ENCODE measurements at places on chromosomes 2 and 18.

DNA sequence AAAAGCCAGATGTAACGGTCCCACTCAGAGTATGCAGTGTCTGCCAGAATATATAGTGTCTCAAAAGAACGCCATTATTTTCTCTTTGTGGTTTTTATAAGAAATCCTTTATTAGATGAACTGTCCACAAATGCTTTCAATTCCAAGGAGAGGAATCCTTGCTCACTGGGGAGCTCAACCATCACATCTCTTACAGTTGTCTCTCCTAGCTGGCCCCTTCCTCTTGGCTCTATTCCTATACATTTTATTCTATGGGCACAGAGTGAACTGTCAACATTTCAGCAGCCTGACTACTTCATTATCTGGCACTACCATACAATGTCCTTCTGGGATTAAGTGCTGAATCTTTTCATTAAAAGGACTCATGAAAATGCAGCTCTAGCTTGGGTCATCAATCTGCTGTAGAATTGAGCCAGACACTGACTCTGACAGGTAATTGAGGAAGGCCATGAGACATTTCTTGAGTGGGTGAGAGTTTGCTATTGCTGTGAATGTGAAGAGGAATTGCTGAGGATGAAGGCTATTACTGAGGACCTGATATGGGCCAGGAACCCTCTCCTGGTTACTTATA is 96.5 kb upstream of the THOC1 start:
- H3K4me3 ChIP-seq: no peak overlapping the region
- H3K4me1 ChIP-seq: no peaks in the 10 kb centered on the region
- peaks cover 67% of the 10 kb centered on the region for H3K27me3 ChIP-seq
- H3K36me3 ChIP-seq: peaks cover 3% of the 10 kb centered on the region

- DNase-seq: no peak
- no peaks in the 10 kb centered on the region for H3K27me3 ChIP-seq
- no peak overlapping the region for H3K4me3 ChIP-seq
- no peaks in the 10 kb centered on the region for H3K4me1 ChIP-seq
- H3K27ac ChIP-seq: no peak overlapping the region
Observed at GRCh38 chr2:150125708-150126107, 361.8 kb downstream of the RND3 start.

DNA sequence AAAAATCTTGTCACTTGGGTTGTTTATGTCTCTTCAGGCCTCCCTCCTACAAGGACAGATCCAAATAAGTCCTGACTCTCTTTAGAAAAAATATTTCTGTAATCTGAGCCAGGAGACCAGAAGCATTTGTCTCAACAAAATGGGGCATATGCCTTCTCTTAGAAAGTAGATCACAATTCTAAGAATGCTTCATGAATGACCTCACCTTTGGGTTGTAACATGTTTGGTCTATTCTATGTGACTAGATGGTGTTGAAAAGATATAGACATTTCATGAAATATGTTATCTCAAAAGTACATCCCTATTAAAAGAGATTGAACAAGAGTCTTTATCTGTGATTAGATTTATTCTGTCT is 159.0 kb upstream of the SETBP1 start:
- no peak overlapping the region for H3K27ac ChIP-seq
- H3K27me3 ChIP-seq: no peaks in the 10 kb centered on the region
- H3K4me1 ChIP-seq: no peaks in the 10 kb centered on the region
- H3K4me3 ChIP-seq: no peak overlapping the region

DNA sequence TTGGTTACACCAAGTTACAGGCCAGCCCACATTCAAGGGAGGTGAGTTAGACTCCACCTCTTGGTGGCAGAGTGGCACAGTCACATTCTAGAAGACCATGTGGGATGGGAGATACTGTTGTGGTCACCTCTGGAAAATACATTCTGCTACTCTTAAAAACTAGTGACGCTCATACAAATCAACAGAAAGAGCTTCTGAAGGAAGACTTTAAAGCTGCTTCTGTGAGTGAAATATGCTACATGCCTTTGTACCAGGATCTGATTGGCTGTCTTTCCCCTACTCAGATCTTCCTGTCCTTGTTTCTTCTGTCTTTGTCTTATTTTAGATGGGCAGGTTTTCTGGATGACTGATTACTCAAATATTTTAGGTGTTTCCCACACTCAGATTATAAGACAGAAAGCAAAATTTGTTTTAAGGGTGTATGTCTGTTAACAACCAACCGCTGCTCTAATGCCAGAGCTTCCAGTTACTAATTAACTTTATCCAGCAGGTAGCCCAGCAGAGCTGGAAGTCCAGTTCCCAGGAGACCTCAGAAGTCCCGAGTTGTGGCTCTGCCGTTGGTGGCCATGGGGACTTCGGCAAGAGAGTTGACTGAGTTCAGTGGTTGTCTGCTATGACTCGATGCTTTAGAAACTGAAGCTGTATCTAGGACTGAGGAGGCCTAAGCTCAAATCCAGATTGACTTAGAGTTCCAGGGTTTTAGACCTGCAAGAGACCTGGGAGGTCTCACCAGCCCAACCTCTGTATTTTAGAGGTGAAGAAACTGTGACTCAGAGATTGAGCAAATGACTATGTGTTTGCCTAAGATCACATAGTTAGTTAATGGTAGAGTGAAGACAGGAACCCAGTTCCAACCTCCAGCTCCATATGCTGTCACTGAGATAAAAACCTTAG is 7.4 kb downstream of the IL1R2 start:
- no peaks in the 10 kb centered on the region for H3K36me3 ChIP-seq
- no peak overlapping the region for H3K4me3 ChIP-seq
- H3K27ac ChIP-seq: no peak overlapping the region
- peaks cover 7% of the 10 kb centered on the region for H3K4me1 ChIP-seq

DNA sequence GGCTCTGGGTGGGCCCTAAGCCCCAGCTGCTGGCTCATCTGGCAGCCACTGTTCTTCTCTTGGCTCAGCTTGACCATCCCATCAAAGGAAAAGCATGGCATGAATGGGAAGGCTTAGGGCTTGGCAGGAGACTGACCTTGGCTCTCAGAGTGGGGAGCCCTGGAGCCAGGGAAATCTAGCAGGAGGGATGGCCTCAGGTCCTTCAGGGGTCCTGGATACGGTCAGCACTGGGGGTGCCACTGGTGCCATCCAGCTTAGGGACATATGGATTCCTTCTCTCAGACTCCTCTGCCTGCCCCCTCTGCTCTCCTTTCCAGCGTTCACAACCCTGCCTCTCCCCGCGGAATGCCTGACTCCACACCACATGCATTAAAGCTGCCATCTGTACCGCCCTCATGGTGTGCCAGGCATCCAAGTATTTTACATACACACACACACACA is 165.5 kb upstream of the HAAO start:
- peaks cover 2% of the 10 kb centered on the region for H3K36me3 ChIP-seq
- H3K27ac ChIP-seq: no peak overlapping the region
- DNase-seq: no peak
- H3K27me3 ChIP-seq: peaks cover 30% of the 10 kb centered on the region

GRCh38 chr18:68215931-68216330 is 499.0 kb downstream of the TMX3 start:
- no peak overlapping the region for H3K4me3 ChIP-seq
- no peaks in the 10 kb centered on the region for H3K27me3 ChIP-seq
- no peak for DNase-seq
- H3K4me1 ChIP-seq: no peaks in the 10 kb centered on the region
- H3K36me3 ChIP-seq: no peaks in the 10 kb centered on the region

GRCh38 chr18:2641638-2642037 is 13.9 kb upstream of the SMCHD1 start:
- H3K27ac ChIP-seq: no peak overlapping the region
- H3K4me1 ChIP-seq: peaks cover 31% of the 10 kb centered on the region
- no peak for DNase-seq
- peaks cover 5% of the 10 kb centered on the region for H3K36me3 ChIP-seq

DNA sequence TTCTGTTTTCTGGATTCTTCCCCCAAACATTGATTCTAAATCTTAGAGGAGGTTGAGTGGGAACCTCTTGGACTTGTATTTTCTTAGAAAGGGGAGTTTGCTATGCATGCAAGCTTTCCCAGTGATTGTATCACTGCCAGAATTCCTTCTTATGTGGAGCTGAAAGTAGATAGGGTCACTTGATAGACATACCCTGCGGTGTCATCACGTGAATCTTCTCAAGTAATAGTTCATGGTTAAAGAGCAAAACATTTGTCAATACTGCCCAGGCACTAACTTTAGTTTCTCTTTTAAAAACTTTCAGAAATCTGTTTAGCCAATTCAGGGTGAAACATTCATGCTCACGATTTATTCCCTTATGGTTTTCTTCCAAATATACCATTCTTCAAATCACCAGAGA is 6.4 kb downstream of the PMAIP1 start:
- H3K4me3 ChIP-seq: no peak overlapping the region
- H3K36me3 ChIP-seq: peaks cover 6% of the 10 kb centered on the region
- H3K27ac ChIP-seq: peak overlapping the region; percentile 94
- DNase-seq: no peak
- no peaks in the 10 kb centered on the region for H3K27me3 ChIP-seq
- peaks cover 33% of the 10 kb centered on the region for H3K4me1 ChIP-seq

- H3K4me1 ChIP-seq: no peaks in the 10 kb centered on the region
- DNase-seq: no peak
- peaks cover 32% of the 10 kb centered on the region for H3K27me3 ChIP-seq
- no peak overlapping the region for H3K4me3 ChIP-seq
- H3K27ac ChIP-seq: no peak overlapping the region
Observed at GRCh38 chr2:47201224-47201623, 46.1 kb upstream of the STPG4 start.

DNA sequence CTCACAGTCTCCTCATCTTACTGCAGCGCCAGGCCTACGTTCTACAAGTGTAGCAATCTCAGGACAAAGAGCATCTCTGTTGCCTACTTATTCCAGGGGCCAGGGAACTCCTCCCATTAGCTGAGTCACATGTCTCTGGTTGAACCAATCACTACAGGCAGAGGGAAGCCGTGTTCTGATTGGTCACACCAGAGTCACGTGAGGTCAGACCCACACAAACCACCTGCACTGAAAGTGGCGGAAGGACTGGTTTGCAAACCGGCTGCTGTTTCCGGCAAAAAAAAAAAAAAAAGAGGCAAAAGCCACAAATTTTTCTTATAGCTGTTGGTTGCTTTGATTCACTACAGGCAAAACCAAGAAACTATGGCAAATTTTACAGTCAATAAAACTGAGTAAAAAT is 21.9 kb upstream of the USP14 start:
- H3K27me3 ChIP-seq: peaks cover 9% of the 10 kb centered on the region
- no peak overlapping the region for H3K27ac ChIP-seq
- peaks cover 2% of the 10 kb centered on the region for H3K4me1 ChIP-seq
- H3K4me3 ChIP-seq: no peak overlapping the region

- H3K36me3 ChIP-seq: no peaks in the 10 kb centered on the region
- no peak overlapping the region for H3K27ac ChIP-seq
- peaks cover 6% of the 10 kb centered on the region for H3K4me1 ChIP-seq
- H3K4me3 ChIP-seq: no peak overlapping the region
- no peaks in the 10 kb centered on the region for H3K27me3 ChIP-seq
Observed at GRCh38 chr2:162103443-162104009, 29.5 kb upstream of the DPP4 start.

- H3K4me3 ChIP-seq: no peak overlapping the region
- DNase-seq: no peak
- peaks cover 5% of the 10 kb centered on the region for H3K4me1 ChIP-seq
Observed at GRCh38 chr18:79587779-79588635, 91.6 kb upstream of the CTDP1 start.

DNA sequence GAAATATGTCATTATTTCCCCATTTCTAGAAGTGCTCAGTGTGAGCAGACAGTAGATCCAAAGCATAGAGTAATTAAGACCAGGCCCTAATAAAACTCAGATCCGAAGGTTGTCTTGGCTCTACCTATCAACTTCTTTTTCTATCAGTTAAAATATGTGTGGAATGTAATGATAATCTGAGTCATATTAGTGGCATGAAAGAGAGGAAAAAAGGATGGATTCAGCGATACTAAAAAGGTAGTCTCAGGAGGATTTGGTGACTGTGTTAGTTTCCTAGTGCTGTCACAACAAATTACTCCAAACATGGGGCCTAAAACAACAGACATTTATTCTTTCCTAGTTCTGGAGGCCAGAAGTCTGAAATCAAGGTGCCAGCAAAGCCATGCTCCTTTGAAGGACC is 103.7 kb upstream of the NABP1 start:
- H3K27me3 ChIP-seq: no peaks in the 10 kb centered on the region
- peaks cover 16% of the 10 kb centered on the region for H3K4me1 ChIP-seq
- peaks cover 2% of the 10 kb centered on the region for H3K36me3 ChIP-seq
- no peak for DNase-seq
- H3K27ac ChIP-seq: no peak overlapping the region

- H3K4me3 ChIP-seq: no peak overlapping the region
- peaks cover 12% of the 10 kb centered on the region for H3K27me3 ChIP-seq
- DNase-seq: no peak
- H3K36me3 ChIP-seq: no peaks in the 10 kb centered on the region
Observed at GRCh38 chr2:10225291-10226037, 77.2 kb upstream of the HPCAL1 start.

DNA sequence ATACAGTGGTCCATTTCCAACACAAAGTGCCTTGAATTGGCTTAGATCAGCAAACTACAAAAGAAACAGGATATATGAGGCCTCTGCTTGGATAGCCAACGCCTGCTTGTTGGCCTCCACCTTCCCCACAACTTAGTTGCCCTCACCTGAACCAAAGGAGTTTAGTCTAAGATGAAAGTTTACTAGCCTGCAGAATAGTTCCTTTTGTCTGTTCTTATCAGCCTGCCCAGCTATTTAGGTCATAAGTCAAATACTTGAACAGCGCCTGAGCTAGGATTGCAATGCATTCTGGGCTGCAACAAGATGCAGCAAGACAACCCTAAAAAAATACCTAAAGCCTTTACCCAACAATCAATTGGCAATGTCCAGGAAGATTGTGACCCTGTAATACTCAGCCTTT is 13.1 kb upstream of the EPG5 start:
- no peak overlapping the region for H3K4me3 ChIP-seq
- H3K27ac ChIP-seq: peak overlapping the region; percentile 9
- H3K36me3 ChIP-seq: no peaks in the 10 kb centered on the region
- H3K27me3 ChIP-seq: no peaks in the 10 kb centered on the region
- DNase-seq: no peak
- H3K4me1 ChIP-seq: peaks cover 4% of the 10 kb centered on the region

DNA sequence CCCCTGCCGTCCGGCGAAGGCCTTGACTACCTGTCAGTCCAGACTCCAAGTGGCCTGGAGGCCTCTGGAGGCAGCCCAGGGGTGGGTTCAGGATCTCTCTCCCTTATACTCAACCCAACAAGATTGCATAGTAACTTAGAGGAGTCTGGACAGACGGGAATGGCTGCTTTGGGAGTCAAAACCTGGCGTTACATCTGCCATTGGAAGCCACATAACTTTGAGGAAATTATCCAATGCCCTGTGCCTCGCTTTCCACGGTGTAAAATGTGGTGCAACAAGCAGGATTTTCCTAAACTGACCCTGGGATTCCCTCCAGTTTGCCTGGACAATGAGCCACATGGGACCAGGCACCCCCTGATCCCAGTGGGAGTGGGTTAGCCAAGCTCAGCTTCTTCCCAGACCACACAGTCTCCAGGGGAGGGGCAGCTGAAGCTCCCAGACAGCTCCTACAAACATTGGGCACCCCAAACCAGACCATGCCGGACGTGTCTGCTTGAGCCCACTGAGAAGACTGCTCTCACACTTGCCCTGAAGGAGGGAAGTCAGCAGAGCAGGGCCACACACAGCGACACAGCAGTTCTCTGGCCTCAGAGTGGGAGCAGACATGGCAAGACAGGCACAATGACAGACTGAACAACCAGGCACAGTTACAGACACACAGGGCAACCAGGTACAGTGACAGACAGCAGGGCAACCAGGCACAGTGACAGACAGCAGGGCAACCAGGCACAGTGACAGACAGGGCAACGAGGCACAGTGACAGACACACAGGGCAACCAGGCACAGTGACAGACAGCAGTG is 65.6 kb upstream of the RAB6C start:
- H3K27me3 ChIP-seq: peaks cover 11% of the 10 kb centered on the region
- no peak for DNase-seq
- no peak overlapping the region for H3K4me3 ChIP-seq
- no peaks in the 10 kb centered on the region for H3K36me3 ChIP-seq
- H3K4me1 ChIP-seq: no peaks in the 10 kb centered on the region
